Caco-2 (cell line): ENCODE measurements at places on chromosomes 6 and 20. TPM values are rescaled to one million over a fixed set of nuclear protein-coding genes. Genes with fewer than 3 reads are reported as not detected.
A peak's percentile ranks its signal among the peaks of the same experiment; 100 is the strongest.

TCF15 gene
- not detected in 2 replicates for total RNA-seq

MCHR2 gene
- total RNA-seq = not detected in 2 replicates

NNAT gene
- total RNA-seq = not detected in 2 replicates

ADGRB3 gene
- 0.18 TPM in 1 of 2 replicates, not detected in the other for total RNA-seq

LY6G6C gene
- total RNA-seq = 0.88 and 1.3 TPM in 2 replicates

DNAH8 gene
- not detected in 2 replicates for total RNA-seq

OPRM1 gene
- total RNA-seq = not detected in 2 replicates

C20orf204 gene
- total RNA-seq = 3.2 and 3.3 TPM in 2 replicates

HLA-DMA gene
- total RNA-seq = 1.6 and 2.1 TPM in 2 replicates

MUC21 gene
- total RNA-seq = not detected in 2 replicates

FAM83C gene
- 0.09 TPM in 1 of 2 replicates, not detected in the other for total RNA-seq

ZNF133 gene
- total RNA-seq = 14.8 and 17.4 TPM in 2 replicates

DNA sequence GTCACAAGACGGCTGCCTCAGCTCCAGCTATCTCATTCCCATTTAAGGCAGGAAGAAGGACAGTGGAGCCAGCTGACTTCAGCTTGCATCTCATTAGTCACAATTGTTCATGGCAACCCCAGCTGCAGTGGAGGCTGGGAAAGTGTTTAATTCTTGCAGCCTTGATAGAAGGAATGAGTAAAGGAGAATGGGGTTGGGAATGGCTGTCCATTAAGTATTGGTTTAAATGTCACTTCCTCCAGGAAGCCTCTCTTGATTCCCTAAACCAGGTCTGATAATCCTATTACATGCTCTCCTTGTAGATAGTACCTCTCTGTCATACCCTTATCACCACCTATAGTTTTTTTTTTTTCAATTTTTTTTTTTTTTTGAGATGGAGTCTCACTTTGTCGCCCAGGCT lies 166.4 kb downstream of the TFAP2C start:
- DNase-seq = no peak

- DNase-seq = no peak
These were observed 1.3 kb upstream of the PTK6 start for GRCh38 chr20:63538204-63539091.

- no peak for DNase-seq
These were observed 159.2 kb downstream of the UBE3D start for GRCh38 chr6:82906489-82906888.

DNA sequence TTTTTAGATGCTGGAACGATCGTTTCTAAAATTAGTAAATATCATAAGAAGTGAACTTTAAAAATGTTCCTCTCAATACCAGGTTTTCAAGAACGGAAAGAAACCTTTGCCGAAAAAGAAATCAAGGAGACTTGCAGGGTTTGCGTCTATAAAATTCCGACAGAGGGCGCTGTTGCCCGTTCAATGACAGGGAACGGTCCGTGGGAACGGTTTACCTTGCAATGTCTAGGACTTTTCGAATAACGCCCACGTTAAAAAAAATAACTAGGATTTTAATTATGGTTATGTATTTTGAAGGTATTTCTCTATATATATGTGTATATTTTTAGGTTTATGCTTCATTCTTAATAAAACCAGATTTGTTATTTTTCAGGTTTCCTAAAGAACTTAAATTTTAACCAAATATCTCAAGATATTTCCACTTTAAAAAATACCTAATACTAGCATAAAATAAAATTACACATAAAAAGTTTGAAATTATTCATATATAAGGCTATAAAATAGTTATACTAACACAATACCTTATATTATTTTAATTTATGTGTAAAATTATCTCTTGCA lies 2.5 kb upstream of the TFAP2B start:
- peak; percentile 71 for DNase-seq

- DNase-seq = no peak
These were observed 15.2 kb upstream of the SNRPC start for GRCh38 chr6:34742094-34742493.

GRCh38 chr6:15948930-15949900 lies 179.7 kb upstream of the MYLIP start:
- peak; percentile 80 for DNase-seq

GRCh38 chr20:64067005-64067632 lies 4.1 kb downstream of the TCEA2 start:
- DNase-seq = no peak

DNA sequence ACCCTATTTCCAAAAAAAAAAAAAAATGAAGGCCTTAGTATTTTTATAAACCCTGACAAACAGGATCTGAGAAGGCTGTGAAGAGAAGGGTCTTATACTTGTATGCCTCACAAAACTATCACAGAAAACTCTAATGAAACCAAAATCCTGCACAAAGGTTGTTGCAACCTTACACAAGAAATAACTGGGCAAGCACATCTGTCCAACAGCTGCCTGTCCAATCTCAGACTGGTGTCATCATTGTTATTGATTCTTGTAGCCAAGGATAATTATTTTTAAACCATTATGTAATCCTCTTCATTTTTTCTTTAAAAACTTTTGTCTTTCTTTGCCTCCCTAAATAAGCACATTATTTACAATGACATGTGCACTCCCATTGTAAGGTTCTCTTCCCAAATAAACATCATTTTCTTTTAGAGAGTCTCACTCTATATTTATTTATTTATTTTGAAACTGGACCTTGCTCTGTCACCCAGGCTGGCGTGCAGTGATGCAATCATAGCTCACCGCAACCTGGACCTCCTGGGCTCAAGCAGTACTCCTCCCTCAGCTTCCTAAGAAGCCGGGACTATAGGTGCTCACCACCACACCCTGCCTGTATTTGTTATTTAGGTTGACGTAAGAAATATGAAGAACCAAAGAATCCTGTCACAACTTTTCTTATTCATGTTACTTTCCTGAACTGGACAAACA lies 697.1 kb downstream of the DOK5 start:
- no peak for DNase-seq

DNA sequence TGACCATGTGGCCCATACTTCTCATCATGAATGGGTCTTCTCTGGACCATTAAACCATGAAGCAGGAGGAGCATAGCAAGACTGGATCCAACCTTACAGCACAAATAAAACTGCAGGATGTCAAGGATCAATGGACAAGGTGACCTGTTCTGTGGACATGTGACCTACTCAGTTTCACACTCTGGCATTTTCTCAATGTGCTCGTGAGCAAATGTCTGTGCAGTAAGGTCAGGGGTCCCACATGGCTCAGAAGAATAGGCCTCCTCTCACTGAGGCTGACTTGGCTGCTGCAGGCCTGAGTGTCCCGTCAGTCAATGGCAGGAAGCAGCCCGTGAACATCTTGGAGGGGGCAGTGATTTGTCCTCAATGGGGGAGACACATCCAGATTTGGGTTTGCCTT lies 60.2 kb upstream of the IL20RA start:
- no peak for DNase-seq

DNA sequence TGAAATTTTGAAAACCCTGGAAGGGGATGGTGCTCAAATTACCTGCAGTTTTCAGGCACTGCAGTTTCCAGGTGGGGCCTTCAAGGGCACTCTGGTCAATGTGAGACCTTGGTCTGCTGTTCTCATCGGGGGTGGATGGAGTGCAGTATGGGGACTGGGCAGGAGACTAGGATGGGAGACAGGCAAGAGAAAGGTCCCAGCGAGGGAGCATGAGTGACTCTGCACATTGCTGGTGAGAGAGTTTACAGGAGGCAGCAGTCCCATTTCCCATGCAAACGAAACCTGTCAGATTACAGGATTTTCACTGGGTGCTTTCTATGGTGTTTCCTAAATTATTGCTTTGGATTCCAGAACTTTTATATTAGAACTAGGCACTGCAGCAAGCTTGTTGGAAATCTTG lies 73.5 kb upstream of the DTNBP1 start:
- no peak for DNase-seq

DNA sequence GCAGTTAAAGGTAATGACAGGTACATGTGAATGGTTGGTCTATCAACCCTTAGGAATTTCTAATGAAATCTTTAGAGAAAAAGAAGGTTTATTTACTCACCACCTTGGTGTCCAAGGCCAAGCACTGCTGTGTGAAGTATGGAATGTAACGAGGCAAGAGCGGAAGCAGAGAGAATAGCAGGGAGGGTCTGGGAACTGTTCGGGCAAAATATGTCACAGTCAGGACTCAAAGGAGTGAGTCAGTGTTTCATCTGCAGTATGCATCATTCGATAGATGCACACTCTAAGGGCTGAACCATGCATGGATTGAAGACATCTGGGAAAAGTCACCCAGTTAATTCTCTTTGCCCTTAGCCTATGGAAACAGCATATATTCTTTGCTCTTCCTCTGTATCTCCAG lies 33.2 kb downstream of the ADGRF5 start:
- DNase-seq = no peak

DNA sequence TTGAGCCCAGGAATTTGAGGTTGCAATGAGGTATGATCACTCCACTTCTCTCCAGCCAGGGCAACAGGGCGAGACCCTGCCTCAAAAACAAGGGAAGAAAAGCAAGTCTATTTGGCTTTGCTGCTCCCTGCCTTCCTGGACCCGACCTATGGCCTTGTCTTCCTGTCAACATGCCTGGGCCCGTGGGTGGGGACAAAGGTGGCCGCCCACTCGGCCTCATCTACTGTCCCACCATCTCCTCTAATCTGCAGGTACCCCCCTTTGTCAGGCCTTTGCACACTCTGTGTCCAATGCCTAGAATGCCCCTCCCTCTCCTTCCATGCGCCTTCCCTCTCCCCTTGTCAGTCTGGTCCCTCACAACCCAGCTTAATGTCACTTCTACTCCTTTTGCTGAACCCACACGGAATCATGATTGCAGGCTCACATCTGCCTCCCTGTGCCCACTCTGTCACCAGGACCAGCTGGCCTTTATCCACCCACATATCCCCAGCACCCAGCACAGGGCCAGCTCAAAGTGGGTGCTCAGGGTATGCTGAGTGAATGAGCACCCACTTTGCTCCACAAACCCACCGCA lies 40.3 kb downstream of the MDFI start:
- peak; percentile 27 for DNase-seq

- no peak for DNase-seq
These were observed 29.4 kb downstream of the RNF8 start for GRCh38 chr6:37382994-37383765.

DNA sequence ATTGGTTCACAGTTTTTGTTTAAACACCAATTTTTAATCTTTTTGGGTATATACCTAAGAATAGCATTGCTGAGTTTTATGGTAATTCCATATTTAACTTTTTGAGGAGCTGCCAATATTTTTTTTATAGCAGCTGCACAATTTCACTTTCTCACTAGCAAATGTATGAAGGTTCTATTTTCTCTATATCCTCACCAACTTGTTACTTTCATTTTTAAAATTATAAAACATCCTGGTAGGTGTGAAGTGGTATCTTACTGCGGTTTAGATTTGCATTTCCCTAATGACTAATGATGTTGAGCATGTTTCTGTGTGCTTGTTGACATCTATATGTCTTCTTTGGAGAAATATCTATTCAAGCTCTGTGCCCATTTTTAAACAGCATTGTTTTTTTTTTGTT lies 452.1 kb downstream of the GRIK2 start:
- DNase-seq = no peak

GRCh38 chr6:48630511-48630910 lies 519.5 kb upstream of the PTCHD4 start:
- DNase-seq = no peak

- no peak for DNase-seq
These were observed 65.4 kb downstream of the HIVEP2 start for GRCh38 chr6:142879527-142879926.

DNA sequence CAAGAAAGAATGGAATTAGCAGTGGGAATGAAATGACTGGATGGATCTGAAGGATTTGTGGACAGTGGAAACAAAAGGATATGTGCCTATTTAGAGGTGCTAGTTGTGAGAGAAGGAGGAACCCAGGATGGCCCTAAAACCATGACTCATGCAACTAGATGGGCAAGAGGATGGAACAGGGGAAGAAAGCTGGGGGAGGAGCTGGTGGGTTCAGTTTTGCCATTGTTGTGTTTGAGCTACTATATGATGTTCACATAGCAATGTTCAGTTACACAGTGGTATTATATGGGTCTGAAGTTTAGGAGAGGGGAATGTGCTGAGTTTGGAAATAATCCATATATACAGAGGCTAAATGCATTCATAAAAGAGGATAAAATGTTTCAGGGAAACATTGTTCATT lies 125.7 kb upstream of the SSTR4 start:
- no peak for DNase-seq

GRCh38 chr6:158158123-158158522 lies 9.9 kb downstream of the SERAC1 start:
- DNase-seq = no peak

- DNase-seq = no peak
These were observed 3.5 kb downstream of the FOXO3 start for GRCh38 chr6:108564178-108564577.

GRCh38 chr6:40623178-40623577 lies 36.0 kb upstream of the LRFN2 start:
- DNase-seq = no peak

- DNase-seq = no peak
These were observed 59.0 kb upstream of the TULP4 start for GRCh38 chr6:158253248-158253647.

DNA sequence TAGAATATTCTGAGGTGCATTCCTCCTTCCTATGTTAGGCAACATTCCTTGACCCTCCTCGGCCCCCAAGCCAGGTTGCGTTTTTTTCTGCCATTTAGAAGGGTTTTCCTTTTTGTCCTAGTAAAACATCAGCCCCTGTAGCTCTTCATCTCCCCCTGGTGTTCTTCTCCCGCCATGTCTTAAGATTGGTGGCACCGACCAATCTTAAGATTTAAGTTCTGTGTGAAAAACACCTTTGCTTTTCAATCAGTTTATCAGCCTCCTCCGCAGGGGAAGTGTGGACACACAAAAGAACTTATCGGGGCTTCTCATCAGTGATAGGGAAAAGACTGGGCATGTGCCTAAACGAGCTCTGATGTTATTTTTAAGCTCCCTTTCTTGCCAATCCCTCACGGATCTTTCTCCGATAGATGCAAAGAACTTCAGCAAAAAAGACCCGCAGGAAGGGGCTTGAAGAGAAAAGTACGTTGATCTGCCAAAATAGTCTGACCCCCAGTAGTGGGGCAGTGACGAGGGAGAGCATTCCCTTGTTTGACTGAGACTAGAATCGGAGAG lies 719 bp upstream of the EDN1 start:
- peak; percentile 81 for DNase-seq

DNA sequence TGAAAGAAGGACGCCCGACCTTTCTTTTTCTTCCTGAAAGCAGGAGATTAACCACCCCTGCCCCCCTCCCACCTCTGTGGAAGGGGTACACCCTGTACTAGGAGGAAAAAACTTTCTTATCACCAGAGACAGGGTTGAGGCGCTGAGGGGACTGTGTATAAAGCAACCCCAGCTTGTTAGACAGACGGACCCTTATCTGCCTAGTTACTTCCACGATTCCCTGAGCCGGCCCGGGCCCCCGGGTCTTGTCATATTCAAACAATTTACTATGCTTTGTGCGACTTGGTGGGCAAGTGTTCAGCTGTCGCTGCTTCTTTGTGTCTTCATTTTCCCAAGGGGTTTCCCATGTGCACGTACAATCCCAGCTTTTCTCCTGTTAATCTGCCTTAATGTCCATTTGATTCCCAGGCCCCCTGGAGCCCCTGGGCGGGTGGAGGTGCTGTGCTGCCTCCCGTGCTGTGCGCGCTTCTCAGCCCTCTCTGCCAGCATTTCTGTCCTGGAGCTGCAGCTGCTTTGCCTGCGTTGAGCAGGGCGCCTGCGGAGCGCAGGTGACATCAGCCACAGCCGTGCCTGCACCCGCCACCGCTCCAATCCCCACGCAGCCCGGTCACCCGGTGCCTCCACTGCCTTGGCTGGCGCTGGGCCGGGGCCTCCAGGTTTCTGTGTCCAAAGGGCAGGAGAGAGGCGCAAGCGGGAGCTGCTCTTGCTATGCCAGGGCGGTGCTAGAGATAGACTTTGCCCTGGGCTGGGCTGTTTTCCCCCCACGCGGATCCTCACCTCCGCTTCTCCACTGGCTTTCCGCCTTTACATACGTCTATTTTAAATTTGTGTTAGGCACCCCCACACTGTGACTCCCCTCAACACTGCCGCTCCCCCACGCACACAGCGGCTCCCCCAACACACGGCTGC lies 96.2 kb downstream of the TTLL2 start:
- DNase-seq = no peak
